ENCODE measurements at places on chromosomes 13 and 19.
A peak's percentile ranks its signal among the peaks of the same experiment; 100 is the strongest.

DNA sequence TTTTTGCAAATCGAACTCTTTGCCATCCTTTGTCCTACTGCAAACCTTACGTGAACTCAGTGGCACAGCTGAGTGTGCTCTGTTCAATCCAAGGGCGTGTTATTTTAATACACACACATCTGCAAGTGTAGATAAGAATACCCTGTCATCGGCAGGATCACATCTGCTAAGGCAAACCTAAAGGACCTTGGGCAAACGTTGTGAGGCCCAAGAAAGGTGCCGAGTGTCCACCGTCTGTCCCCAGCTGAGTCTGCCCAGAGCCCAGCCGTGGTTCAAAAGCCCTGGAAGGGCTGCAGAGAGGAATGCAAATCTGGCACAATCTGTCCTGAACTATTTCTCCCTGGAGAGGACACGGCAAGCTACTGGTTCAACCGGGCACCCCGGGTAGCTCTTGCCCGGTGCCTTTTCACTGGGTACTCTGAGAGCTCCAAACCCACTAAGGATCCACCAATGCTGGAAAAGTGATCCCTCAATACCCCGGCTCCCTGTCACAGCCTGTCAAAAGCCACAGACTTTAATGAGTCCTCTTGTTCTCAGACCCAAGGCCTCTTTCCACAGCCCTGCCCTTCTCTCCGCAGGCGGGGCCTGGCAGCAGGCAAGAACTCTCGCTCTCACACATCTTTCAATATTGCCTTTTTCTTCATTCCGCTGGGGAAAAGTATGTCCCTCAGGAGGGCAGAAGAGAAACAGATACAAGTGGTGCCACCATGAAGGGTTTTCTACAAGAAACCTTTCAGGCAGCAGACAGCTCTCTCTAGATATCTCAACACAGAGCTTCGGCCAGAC, 17.0 kb downstream of the SLC7A1 start:
- no peak for DNase-seq

DNA sequence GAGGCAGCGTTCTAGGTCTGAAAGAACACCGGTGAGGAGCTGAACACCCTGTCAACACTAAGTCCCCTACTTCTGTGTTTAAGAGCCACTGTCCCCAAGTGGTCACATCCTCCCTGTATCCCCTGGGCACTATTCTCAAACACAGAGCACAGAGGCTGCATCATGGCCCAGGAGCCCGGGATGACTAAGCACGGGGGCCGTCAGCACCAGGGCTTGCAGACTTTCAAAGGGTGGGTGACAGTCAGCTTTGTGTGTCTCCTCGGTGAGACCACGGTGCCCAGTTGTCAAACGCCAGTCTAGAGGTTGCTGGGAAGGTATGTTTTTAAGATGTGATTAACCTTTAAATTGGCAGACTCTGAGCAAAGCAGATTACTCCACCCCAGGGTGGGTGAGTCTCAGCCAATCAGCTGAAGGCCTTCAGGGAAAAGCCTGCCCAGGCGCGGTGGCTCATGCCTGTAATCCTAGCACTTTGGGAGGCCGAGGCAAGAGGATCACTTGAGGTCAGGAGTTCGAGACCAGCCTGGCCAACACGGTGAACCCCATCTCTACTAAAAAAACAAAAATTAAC, 8.0 kb downstream of the MAP2K2 start:
- peak; percentile 49 for DNase-seq

DNA sequence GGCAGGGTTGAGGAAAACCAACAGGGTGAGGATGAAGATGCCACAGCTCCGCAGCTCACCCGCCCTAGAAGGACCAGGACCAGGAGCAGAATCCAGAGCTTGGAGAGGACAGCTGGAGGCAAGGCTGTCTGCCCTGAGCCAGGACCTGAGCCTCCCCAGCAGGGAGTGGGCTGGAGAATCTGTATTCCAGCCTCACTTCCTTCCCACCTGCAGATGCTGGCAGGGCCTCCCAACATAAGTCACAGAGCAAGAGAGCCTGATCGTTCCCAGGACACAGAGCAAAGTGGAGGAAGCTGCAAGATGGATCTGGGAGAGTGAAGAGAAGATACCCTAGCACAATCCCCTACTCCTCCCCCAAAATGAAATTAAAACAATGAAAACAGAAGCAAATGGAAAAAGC, 61.7 kb upstream of the WASF3 start:
- DNase-seq = no peak

GRCh38 chr13:23469951-23470421, 36.5 kb upstream of the SACS start:
- no peak for DNase-seq

DNA sequence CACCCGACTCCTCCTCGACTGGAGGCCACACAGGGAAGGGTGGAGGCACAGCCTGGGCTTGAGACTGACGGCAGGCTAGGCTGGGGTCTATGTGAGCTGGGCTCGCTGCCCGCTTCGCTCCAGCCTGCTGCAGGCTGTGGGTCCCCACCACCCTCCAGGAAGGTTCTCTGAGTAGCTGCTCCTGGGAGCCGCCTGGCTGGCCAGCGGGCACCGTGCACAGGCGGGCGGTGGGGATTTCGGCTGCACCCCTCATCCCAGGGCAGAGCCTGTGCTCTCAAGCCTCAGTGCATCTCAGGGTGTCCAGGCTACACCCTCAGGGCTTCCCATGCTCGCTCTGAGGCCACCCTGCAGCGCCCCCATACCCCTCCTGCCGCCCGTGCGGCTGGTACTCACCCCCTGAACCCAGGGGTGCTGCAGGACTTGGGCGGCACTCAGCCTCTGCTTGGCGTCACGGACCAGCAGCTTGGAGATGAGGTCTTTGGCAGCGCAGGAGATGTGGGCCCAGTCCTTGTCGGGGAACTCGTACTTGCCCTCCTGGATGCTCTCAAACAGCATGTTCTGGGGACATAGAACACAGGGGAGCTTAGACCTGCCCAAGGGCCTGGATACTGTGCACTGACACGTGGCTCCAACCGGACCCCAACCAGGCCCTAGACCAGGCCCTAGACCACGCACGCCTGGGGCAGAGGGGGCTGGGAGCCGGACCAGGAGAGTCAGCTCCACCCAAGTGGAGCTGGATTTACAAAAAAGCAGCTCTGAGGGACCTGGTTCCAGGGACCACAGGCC, 10.2 kb downstream of the MKNK2 start:
- DNase-seq = peak; percentile 92

GRCh38 chr19:51131780-51132680, 7.3 kb downstream of the SIGLEC9 start:
- no peak for DNase-seq

All from osteoblast (primary cell).